Stimulated activated memory B cell treated with anti-CD40 and anti-IgM and Interleukin-4, amounts not matched to agents 10 μg/mL and 1 μg/mL and 100 μg/mL, for 72 hours (primary cell): ENCODE measurements at places on chromosomes 11 and 22.
A peak's percentile ranks its signal among the peaks of the same experiment; 100 is the strongest.

GRCh38 chr22:19419464-19420178, 11.9 kb downstream of the HIRA start:
- ATAC-seq = peak; percentile 77

- ATAC-seq = no peak
Observed at GRCh38 chr11:110491577-110492320, 62.0 kb downstream of the FDX1 start.

- ATAC-seq = no peak
Observed at GRCh38 chr11:108838792-108839105, 173.9 kb downstream of the DDX10 start.

- no peak for ATAC-seq
Observed at GRCh38 chr22:42172773-42173172, 42.2 kb upstream of the CYP2D6 start.

DNA sequence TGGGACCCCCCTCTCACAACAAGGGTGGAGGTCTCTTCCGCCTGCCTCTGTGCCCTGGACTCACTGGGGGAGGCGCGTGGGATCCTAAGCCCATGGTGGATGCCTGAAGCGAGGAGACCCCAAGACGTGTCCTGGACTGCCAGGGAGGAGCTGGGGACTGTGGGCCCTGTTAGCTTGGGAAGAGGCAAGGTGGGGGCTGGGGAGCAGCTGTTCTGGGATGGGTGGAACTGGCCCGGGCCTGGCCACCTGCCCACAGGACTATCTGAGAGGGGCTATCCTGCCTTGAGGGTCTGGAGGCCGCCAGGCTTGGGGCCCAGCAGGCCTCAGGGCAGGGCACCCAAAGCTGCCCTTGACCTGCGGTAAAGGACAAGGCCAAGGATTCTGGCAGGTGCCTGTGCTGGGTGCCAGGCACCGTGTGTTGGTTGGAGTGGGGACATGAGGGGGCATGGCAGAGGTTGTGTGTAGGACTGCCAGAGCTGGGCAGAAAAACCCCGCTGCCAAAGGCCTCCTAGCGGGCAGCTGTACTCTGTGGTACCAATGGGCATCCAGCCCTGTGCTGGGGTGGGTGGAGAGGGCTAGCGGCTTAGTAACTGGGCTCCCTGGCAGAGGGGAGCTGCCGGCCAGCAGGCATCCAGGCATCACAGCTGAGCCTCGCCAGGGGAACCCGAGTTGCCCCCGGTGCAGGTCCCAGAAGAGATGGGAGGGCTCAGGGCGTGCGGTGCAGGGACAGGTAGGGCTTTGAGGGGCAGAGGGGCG, 670 bp downstream of the LSP1 start:
- ATAC-seq = no peak

DNA sequence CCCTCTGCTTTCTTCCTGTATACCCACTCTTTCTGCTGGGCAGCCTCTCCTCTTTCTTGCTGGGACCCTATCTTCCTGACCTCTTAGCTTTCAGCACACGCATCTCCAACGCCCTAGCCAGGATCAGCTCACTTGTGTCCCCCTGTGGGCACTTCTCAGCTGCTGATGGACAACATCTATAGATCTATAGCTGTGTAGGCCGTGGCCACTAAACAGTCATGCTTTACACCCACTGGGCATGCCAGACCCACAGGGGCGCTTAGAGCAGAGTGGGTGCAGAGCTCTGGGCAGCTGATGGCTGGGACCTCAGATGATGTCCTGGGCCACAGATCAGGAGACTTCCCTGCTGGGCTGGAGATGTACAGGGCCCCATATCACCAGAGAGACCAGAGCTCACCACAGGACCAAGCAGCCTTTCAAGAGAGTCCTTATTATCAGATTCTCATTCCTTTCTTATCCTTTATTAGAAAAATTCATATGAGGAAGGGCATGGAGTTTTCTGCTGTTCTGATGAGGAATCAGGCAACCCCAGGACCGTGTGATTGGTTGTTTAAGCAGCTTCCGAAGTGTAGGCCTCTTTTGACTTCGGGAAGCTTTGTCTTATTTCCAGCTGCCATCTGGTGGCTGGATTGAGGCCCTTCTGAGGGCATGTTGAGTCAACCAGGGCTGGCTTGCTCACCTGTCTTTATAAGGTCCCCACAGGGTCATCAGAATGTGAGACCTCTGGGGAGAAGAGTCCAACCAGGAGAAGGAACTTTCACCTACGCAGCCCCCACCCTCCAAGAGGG, 60.5 kb downstream of the OSBP2 start:
- ATAC-seq = peak; percentile 75

DNA sequence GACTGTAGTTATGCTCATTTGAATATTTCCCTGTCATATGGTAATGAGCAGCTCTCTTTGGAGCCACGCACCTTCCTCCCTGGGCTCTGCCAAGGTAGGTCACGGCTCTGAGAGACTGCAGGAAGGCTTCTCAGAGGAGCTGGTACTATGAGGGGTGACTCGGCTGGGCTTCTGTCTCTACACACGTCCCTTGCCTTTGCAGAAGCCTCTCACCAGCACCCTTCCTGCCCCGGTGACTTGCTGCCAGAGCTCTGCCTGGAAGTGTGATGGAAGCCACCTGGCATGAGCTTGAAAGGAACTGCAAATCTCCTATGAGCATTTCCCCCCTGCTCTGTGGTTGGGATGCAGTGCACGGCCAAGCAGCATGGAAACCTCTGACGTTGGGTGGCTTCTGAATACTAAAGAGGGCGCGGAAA, 74.2 kb downstream of the KIRREL3 start:
- ATAC-seq = no peak

DNA sequence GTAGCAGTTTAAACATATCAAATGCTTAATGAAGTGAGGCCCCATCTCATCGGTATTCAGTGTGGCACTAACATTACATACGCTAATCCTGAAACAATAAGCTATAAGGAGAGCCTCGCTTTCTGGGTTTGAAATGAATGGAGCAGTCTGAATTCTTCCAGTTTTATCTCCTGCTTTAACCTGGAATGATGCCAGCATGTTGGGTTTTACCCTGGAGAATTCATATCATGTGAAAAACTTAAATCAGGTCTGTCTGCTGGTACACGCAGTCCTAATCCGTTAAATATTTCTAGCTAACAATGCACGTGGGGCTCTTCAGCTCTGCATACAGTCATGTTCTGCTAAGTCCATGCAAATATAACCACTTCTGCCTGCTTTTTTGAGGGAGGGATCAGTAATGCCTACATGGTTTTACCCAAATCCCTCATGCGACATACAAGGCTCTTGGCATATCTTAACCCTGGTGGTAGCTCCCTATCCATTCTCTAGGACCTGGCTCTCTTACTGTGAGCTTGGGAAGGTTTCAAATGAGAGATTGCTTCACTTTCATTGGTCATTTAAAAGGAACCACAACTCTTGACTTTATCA, 92.7 kb downstream of the COMMD9 start:
- no peak for ATAC-seq

GRCh38 chr11:76599041-76600013, 71.2 kb downstream of the LRRC32 start:
- no peak for ATAC-seq

GRCh38 chr11:8094656-8095055, 13.6 kb downstream of the TUB start:
- ATAC-seq = no peak

GRCh38 chr11:113282898-113283437, 31.4 kb upstream of the TTC12 start:
- ATAC-seq = no peak

- ATAC-seq = no peak
Observed at GRCh38 chr11:119373921-119374631, 7.4 kb downstream of the USP2 start.

DNA sequence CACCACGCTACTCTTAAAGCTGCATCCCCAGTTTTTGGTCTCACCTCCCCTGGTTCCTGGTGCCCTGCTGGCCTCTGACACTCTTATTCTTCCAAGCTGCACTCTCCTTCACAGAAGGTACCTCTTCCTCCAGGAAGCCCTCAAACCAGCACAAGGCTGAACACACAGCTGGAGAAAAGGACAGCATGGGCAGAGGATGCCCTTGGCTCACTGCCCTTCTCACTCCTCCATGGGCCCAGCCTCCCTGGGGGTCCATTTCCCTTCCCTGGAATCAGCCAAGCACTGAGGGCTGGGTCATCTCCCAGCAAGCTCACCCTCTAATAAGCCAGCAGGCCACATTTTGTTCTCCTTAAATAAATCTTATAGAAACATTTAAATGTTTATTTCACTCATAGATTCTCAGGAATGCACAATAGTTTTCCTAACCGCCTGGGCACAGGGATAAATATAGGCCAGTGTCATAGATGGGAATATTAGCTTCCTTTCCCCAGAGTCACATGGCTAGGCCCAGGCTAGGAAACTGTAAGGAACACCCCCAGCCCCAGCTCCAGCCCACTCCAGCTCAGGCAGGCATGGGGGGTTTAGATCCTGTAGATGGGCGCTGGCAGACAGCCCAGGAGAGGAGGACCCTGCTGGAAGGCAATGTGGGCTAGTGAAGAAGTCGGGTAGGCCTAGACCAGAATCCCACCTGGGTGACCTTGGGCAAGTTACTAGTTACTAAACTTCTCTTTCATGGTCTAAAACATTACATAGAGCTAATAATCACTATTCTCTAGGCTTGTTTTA, 51.5 kb downstream of the IRAG1 start:
- peak; percentile 22 for ATAC-seq
